ENCODE measurements at places on chromosomes 1 and 21.

- no peak for DNase-seq
Observed at GRCh38 chr1:201026836-201027235, 3.3 kb upstream of the KIF21B start.

GRCh38 chr1:22591576-22591975, 28.3 kb downstream of the EPHA8 start:
- no peak for DNase-seq

- DNase-seq: no peak
Observed at GRCh38 chr1:2172551-2173146, 21.9 kb downstream of the FAAP20 start.

DNA sequence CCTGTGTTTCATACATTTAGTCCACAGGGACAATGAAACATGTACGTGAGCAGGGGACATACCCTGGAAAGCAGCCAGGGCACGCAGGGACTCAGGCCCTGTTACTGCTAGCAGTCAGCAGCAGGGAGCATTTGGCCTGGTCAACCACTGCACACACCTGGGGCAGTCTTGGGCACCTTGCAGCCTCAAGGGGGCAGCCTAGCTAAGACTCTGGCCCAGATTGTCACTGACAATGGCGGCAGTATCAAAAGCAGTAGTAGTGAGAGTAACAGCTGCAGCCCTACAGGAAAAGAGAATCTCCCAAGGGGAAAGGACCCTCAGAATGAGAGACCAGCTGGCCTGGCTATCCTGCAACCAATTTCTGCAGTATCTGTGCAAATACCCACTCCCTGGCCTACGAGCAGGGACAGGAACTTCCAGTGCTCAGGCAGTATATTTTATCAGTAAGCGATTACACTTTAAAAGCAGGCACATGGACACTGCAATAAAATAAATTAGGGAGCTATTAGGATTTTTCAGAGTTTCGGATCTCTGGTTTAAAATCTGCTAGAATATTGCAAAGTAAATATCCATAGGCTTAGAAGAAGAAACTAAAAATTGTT, 475.6 kb downstream of the LTN1 start:
- peak; percentile 2 for DNase-seq

- no peak for DNase-seq
Observed at GRCh38 chr1:115069659-115070308, 19.5 kb downstream of the TSPAN2 start.

GRCh38 chr1:155858800-155859233, 550 bp upstream of the SYT11 start:
- no peak for DNase-seq

GRCh38 chr1:92728697-92729096, 56.2 kb downstream of the EVI5 start:
- DNase-seq: no peak

- DNase-seq: peak; percentile 20
Observed at GRCh38 chr1:20440785-20441200, 45.2 kb downstream of the CAMK2N1 start.

DNA sequence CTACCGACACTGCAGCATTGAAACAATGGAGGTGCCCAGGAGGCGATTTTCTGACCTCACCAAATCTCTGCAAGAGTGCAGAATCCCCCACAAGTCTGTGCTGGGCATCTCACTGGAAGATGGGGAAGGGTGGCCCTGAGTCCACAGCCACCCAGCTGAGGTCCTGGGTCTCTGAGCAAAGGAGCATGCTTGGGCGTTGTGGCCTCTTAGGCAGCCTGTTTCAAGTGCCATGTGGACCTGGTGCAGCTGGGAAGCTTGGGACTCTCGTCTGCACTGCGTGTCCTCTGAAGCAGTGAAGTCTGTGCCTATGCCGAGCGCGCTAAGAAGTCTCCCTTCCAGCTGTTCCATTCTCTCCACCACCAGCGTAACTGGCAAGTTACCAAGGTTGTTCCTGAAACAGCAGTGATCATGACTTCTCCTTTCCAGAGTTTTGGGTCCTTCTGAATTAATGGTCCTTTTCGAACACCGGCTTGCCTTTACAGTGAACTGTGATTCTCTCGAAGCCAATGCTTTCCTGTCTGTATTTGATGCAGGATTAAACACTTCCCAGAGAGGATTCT, 5.0 kb upstream of the PLA2G2C start:
- DNase-seq: no peak

DNA sequence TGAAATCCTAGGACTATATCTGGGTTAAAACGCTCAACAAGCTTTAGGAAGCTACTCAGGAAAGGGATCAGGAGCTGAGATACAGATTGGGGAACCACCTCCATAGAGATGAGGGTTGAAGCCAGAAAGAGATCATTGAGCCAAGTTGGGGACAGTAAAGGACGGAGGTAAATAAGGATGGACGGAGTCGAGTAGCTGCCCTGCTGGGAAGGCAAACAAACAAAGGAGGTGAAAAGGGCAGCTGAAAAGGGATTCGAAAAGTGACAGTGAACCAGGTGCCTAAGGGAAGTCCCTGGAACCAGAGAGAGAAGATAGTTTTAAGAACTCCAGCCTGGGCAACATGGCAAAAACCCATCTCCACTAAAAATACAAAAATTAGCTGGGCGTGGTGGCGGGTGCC, 6.3 kb upstream of the CAMSAP2 start:
- no peak for DNase-seq

Data from stimulated activated CD4-positive, alpha-beta T cell treated with anti-CD3 and anti-CD28 coated beads, Interleukin-1b, Interleukin-23, amount 100 ng/mL, for 24 hours (primary cell).